Fibroblast of mammary gland (primary cell): ENCODE measurements at places on chromosomes 1 and 21.
A peak's percentile ranks its signal among the peaks of the same experiment; 100 is the strongest.

DNA sequence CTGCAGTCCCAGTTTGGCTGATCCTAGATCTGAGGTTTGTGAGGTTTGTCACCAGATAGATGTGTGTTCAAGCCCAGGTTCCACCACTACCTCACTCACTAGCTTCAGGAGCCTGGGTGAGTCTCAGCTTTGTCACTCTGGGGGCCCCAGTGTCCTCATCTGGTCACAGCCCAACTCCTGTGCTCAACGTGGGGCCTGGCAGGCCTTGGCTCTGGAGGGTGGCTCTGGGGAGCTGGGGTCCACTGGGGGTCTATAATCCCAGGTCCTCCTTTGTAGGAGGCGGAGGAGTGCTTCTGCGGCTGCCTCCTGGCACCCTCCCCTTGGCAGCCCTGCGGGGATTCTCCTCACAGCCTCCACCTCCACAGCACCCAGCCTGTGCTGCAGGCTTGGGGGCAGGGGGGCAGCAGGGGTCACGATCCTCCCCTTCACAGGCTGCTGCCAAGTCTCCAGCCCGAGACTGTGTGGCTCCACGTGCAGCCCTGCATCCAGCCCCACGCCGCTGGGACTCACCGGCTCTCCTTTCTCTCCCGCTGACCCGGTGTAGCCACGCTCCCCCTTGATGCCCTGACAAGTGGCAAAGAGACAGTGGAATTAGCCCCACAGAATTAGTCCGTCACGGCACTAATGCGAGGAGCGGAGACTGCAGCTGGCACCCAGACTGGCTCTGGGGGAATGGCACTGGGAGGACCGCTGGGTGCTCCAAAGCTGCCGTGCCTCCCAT, 22.5 kb upstream of the PEF1 start:
- DNase-seq: no peak

GRCh38 chr1:114035304-114035700, 56.0 kb downstream of the OLFML3 start:
- DNase-seq: no peak

GRCh38 chr1:219664310-219665029, 51.6 kb upstream of the ZC3H11B start:
- DNase-seq: peak; percentile 36

GRCh38 chr1:26538480-26539412, 9.2 kb downstream of the RPS6KA1 start:
- DNase-seq: peak; percentile 53

- DNase-seq: peak; percentile 57
Observed at GRCh38 chr1:81801651-81802456, 1.1 kb downstream of the ADGRL2 start.

GRCh38 chr1:242787968-242788367, 263.5 kb upstream of the PLD5 start:
- DNase-seq: no peak

DNA sequence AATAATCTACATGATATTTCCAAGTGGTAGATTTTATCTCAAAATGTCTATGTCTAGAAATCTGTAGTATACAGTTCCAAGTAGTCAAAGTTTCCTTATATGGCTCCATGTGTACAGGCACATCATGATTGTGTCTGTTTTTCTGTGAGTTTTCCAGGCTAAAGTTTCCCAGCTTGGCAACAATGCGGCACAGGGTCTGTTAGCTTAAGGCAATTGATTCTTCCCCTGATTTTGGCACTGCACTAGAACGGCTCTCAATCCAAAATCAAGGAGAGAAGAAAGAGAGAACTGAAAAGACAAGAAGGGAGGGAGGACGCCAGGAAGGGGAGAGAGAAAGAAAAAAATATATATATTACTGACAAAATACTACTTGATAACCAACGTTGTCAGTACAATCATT, 193.9 kb upstream of the SNX7 start:
- no peak for DNase-seq

- DNase-seq: no peak
Observed at GRCh38 chr1:178751046-178751445, 26.0 kb downstream of the RALGPS2 start.

- DNase-seq: peak; percentile 34
Observed at GRCh38 chr21:36183144-36183795, 26.6 kb downstream of the DOP1B start.

DNA sequence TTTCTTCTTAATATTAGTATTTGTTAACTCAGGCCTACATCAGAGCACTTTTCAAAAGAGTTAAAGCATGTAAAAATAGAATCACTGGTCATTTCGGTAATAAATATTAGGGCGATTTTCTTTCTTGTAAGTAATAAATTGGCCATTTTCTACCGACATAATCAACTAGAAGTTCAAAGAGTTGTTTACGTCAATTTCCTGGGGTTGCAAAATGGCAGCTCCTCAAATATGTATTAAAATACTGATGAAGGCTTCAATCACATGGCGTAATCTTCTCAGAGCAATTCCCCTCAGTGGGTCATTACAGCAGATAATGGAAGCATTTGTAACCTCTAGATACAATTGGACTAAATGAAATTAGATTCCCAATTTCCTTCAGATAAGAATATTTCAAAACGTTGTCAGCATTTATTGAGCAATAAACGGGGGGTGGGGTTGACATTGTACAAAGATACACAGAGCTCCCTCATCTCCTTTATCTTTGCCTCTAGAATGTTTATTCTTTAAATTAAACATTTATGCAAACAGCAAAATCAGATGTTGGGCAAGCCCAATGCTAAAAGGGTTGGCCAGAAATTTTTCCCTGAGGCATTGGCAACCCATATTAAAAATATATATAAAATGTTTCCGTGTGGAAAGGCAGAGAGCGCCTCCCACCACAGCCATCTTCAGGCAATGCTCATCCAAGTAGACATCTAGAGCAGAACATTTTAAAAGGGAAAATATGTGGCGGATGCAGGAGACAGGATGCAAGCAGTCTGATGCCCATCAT, 240.6 kb downstream of the NCAM2 start:
- no peak for DNase-seq

DNA sequence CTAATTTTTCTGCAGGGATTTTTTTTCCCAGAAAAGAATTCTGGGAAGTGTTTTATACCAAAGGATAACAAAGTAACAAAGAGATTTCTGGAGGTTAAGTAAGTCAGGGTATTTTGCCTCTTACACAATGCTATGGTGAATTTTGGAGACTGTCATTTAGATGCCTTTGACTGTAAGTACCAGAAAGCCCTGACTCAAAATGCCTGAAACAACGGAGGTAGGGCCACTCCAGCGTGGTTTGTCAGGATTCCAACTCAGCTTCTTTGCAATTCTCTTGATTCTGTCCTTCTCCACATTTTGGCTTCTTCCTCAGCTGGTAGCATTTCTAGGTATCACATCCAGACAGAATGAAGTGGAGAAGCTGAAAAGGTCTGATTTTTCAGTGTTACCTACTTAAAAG, 106.5 kb downstream of the UCHL5 start:
- peak; percentile 47 for DNase-seq

GRCh38 chr1:27416387-27417111, 24.1 kb downstream of the GPR3 start:
- peak; percentile 83 for DNase-seq

DNA sequence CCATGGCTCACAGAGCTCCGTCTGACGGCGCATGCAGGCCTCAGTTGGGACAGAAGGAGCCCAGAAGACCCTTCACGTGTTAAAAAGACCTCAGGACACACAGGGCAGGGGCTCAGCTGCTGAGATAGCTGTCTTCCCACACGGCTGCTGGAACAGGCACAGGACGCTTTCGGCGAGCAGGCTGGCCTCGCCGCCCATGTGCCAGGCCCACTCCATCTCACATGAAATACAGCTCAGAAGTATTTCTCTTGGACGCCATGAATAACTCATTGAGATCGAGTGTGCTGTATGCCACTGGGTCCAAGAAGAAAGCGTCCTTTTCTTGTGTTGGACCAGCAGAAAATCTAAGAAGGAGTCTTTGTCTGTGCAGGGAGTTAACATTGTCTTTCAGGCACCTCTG, 69.6 kb downstream of the SIM2 start:
- no peak for DNase-seq

DNA sequence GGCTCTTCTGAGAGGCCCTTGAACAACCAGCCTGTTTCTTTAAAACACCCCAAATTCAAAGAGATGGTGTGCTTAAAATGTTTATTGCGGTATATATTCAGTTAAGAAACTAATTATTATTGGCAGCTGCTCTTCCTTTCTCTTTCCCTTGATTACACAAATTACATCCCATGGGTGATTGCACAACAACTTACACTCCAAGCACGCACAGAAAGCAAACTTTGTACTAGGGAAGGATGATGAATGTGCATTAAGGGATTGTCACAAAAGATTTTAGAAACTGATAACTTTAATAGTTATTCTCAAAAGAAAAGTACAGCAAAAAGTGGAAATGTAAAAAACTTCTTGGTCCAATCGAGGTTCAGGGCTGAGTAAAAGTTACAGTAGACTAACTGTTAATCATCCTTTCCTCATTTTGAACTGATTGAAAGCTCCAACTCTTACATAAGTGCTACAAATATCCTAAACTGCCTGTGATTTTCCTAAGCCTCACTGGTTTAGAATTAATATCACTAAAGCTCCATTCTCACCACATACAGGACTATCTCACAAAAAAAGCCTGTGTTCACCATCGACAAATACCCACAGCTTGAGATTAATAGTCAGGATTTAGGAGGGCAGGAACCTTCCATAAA, 153.4 kb downstream of the TTLL7 start:
- DNase-seq: peak; percentile 65
